ENCODE measurements at places on chromosomes 7 and 10. TPM values are rescaled to one million over a fixed set of nuclear protein-coding genes. Genes with fewer than 3 reads are reported as not detected.

The IRF5 gene
- not detected for polyA plus RNA-seq

The CCL24 gene
- polyA plus RNA-seq: 1.3 TPM

The AOC1 gene
- polyA plus RNA-seq: not detected

The PAPOLB gene
- 0.05 TPM for polyA plus RNA-seq

The IFT22 gene
- polyA plus RNA-seq: 9.6 TPM

The GOLGA7B gene
- 0.03 TPM for polyA plus RNA-seq

The USP6NL gene
- 17.8 TPM for polyA plus RNA-seq

The MKX gene
- polyA plus RNA-seq: not detected

The FIGNL1 gene
- polyA plus RNA-seq: 27.6 TPM

Data from K562 (cell line).